ENCODE measurements at places on chromosomes 2 and 18.

DNA sequence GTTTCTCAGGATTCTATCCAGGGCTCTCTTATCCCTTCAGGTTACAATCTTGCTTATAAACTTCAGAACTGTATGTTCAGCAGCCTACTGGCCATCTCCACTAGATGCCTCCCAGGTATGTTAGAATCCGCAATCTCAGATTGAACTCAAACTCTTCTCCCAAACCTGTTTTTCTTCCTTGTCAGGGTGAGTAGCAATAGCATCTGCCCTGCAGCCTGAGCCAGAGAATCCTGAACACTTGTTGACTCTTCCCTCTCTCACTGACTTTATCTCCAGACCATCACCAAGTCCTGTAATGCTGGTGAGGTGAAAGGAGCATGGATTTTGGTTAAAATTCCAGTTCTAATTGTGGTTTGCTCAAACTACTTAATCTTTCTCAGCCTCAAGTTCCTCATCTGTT is 82.6 kb upstream of the ALPP start:
- no peak for DNase-seq

- DNase-seq = no peak
Observed at GRCh38 chr2:217903859-217904613, 98.8 kb downstream of the TNS1 start.

DNA sequence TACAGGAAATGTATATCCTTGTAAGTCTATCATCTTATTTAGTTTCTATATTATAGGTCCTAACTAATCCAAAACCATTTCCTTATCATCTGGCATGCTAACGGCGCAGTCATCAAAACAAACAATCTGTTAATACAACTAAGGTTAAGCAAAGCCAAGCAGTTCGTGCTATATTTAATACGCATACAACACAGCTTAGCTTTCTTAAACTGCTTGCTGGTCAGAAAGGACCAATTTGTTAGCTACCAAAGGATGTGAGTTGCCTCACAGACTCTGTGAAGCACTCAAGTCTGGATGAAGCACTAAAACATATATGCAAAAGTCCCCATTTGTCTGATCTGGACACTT is 67.0 kb downstream of the ZEB2 start:
- DNase-seq = no peak

DNA sequence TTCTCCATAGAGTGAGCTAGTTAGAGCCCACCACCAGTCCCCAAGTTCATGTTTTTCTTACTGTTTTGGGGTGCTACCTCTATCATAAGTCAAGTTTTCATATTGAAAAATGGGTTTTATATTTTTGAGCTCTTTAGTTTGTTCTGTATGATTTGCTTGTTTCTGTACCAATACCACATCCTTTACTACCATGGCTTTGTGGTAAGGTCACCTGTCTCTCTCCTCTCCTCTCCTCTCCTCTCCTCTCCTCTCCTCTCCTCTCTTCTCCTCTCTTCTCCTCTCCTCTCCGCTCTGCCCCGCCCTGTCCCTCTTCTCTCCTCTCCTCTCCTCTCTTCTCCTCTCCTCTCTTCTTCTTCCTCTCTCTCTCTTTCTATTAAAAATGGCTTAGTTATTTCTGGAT is 22.1 kb upstream of the LBH start:
- no peak for DNase-seq

GRCh38 chr2:163662141-163662780 is 73.5 kb downstream of the FIGN start:
- no peak for DNase-seq

DNA sequence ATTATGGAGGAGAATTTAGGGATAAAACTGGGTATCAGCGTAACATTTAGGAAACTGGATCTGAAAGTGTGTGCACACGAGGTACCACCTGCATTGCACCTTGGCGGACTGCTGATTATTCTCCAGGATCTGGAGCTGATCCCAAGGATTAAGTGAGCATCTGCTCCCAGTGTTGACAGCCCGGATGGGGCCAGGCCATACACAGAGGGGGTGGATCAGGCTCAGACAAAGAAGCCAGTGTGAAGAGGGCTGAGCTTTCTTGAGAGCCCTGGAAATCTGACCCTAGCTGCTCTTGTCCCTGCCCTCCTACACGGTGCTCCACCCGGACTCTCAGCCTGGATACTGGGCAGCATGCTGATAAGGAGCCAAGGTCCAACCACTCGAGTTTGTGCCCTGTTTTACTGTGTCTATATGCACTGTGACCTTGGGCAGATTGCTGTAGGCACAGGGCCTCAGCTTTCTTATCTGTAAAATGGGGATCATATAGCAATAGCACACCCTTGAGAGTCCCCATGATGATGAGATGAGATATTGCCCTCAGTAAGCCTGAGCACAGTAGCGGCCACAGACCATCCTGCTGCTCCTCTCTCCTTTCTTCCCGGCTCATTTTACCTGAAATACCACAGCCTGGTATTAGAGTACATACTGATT is 396.8 kb upstream of the CELF4 start:
- DNase-seq = no peak

GRCh38 chr18:62011416-62011815 is 118.6 kb upstream of the RNF152 start:
- no peak for DNase-seq

DNA sequence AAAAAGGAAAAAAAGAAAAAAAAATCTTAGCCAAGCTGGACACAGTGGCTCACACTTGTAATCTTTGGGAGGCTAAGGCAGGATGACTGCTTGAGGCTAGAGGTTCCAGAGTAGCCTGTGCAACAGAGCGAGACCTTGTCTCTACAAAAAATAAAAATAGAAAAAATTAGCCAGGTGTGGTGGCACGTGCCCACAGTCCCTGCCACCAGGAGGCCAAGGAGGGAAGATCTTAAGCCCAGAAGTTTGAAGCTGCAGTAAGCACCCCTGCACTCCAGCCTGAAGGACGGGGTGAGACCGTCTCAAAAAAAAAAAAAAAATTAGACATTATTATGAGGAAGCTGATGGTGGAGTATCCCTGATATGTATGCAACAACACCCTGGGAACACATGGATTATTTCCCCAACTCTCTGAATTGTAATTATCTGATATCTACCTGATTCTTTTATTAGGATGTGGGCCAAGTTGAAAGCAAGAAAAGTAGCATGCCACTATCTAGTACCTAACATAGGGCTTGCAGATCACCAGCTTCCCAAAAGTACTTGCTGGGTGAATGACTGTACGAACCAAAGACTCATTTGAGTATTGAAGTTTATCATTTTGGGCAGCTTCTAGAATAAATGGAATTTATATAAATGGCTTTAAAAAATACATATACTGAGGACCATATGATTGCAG is 140.9 kb downstream of the TCF4 start:
- no peak for DNase-seq

GRCh38 chr2:68359889-68360288 is 5.2 kb upstream of the PLEK start:
- no peak for DNase-seq

DNA sequence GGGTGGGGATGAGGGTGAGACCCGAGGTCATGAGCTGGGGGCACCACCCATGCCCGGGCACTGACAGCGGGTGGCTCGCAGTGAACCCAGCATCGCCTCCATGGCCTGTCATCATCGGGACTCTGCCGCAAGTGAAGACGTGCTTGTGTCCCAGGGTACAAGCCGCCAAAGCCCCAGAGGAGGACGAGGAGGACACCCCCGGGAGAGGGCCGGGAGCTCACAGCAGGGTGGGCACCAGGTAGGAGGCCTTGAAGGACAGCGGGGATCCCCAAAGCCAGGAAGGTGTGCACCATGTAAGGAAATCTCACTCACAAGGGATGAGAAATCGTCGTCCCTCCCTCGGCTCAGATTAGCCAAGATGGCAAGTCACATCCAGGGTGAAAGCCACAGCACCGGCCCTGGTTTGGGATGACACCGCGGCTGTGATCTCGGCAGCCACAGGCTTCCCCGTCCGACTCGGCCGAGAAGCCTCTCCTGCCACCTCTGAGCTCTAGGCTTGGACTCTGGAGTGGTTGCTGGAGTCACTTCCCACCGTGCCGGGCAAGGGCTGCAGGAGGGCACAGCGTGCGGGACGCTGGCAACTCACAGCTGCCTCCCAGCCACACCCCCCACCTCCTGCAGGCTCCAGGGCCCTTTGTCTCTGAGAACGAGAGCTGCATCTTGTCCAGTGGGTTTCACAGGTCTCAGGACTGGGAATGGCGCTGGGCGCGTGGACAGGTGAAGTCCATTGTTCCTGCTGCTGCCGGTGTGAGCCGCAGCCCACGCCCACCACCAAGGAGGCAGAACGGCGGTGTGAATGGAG is 81.6 kb upstream of the CTDP1 start:
- DNase-seq = no peak

- DNase-seq = no peak
Observed at GRCh38 chr18:58026395-58026794, 17.6 kb upstream of the NEDD4L start.

DNA sequence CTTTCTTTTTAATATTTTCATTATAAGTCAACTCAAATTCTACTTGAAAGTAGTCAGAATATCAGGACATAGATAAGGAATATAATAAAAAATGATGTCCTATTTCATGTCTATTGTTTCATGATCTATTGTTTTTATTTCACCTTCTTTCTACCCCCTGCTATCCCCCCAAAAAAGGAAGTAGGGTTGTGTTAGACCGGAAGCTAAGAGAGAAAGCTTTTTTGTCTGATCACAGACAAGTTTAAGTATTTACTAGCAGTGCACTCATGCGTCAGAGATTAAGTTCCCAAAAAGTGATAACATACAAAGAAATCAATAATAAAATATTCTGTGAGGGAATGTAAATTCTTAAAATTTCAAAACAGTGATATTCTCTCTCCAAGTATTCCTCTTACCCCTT is 447.1 kb upstream of the CNTNAP5 start:
- no peak for DNase-seq

- no peak for DNase-seq
Observed at GRCh38 chr2:239815671-239816070, 209.5 kb downstream of the NDUFA10 start.

DNA sequence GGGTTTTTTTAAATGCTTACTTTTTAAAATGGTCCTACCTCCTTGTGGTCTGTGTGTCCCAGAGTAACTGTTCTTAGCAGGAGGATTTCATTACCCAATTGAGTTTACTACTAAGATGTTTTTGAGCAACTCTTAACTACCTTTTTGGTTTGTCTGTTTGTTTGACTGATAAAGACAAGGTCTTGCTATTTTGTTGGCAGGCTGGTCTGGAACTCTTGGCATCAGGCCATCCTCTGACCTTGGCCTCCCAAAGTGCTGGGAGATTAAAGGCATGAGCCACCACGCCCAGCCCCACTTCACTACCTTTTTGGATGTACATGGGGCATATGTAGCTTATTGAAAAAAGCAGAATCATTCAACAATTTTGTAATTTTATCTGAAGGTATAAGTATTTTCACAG is 14.9 kb downstream of the MRPS9 start:
- no peak for DNase-seq

GRCh38 chr2:174524527-174524926 is 37.7 kb upstream of the GPR155 start:
- no peak for DNase-seq

- no peak for DNase-seq
Observed at GRCh38 chr18:57051657-57052044, 95.2 kb upstream of the BOD1L2 start.

GRCh38 chr2:120862201-120863060 is 126.8 kb downstream of the GLI2 start:
- DNase-seq = no peak

- no peak for DNase-seq
Observed at GRCh38 chr2:187912950-187913349, 358.7 kb upstream of the TFPI start.

DNA sequence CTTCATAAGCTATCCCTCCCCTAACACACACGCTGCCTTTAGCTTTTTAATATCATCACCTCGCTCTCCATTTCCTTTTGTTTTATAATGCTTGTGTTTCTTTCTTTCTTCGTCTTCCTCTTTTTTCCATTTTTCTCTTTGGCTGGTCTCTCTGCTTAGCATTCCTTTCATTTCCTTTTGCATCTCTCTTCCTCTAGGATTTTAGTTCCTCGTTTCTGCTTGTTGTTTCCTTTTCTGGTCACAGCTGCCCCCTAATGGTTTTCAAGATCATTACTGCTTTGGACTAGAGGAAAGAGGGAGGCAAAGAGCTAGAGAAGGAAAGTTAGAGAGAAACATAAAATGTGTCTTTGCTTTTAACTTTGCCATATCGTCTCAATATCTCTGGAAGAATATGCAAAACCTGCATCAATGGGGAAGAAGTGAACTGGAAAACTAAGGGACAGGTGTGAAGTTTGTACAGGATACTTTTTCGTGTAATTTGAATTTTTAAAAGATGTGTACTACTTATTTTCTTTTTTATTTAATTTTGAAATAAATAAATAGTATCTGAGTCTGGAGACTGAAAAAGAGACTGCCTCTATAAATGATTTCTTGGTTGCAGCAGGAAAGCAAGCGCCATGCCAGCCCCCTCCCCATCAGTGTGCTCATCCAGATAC is 6.3 kb upstream of the NRP2 start:
- no peak for DNase-seq

- no peak for DNase-seq
Observed at GRCh38 chr18:54184836-54185235, 39.6 kb downstream of the MBD2 start.

- DNase-seq = no peak
Observed at GRCh38 chr2:226524381-226524843, 275.2 kb downstream of the IRS1 start.

- DNase-seq = no peak
Observed at GRCh38 chr2:191432121-191432520, 186.9 kb downstream of the MYO1B start.

- no peak for DNase-seq
Observed at GRCh38 chr2:234963773-234964615, 12.2 kb downstream of the SH3BP4 start.

DNA sequence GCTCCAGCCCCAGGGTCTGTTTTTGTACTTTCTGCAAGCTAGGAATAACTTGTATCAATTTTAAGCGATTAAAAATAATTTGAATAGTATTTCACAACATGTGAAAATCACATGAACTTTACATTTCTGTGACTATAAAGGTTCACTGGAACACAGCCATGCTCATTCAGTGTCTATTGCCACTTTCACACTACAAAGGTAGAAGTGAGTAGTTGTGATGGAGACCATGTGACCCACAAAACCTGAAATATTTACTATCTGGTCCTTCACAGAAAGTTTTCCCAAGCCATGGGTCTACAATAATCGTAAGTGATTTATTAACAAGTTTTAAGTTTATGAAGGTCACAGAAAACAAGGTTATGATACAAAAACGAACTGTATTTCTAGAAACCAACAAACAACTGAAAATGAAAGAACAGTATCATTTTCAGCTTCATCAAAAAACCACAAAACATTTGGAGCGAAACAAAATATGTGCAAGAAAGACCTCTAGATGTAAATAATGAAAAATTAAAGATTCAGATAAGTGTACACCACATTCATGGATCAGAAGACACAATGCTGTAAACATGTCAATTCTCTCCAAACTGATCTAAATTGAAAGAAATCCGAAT is 68.9 kb upstream of the DNER start:
- DNase-seq = no peak
